ENCODE measurements at places on chromosomes 12 and 14.

GRCh38 chr12:83027021-83027723 lies 340.5 kb downstream of the TMTC2 start:
- DNase-seq = no peak

DNA sequence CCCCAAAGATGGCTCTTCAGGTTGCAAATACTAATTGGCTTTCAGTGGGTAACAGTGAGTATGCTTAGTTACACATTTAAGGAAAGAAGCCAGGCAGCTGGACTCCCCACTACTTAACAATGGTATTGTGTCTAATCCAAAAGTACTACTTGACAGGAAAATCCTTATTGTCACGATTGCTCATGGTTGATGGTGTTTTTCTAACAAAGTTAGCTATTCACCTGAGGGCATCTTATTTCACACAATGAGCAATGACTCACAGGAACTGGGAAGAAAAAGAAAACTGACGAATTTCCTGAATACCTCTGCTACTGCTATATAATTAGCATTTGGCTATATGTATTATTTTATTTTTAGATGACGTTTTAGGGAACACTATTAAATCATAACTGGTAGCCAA lies 33.4 kb upstream of the ALG10 start:
- no peak for DNase-seq

DNA sequence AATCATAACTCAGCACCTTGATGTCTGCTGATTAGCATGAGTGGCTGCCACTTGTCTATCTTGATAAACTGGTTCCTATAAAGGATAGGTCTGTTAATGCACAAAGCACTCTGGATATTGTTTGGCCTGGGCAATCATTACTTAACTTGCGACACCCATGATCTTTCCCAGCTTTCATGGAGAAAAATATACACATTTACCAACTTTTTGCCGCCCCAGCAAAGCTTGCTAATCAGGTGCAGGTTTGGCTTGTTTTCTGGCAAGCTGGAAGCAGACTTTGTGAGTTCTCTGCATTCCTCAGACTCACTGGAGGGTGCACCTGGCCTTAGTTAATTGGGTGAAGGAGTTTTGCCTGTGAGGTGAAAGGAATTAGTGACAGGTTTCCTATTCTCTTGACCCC lies 1126.4 kb upstream of the FLRT2 start:
- no peak for DNase-seq

- DNase-seq = no peak
These were observed 217.6 kb upstream of the CNTN1 start for GRCh38 chr12:40474630-40475029.

DNA sequence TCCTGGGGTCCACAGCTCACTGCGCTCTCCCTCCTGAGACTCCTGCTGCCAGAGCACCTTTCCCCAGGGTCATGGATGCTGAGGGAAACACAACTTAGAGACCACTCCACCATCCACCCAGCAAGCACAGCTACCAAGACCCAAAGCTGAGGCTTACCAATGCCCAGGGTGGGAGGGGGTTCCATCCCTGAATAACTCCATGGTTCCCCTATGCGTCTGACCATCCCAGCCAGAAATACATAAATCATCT lies 36.3 kb downstream of the DAD1 start:
- no peak for DNase-seq

- DNase-seq = peak; percentile 62
These were observed 62.5 kb downstream of the DRAM1 start for GRCh38 chr12:101939856-101940265.

GRCh38 chr12:132486576-132486975 lies 3.4 kb upstream of the FBRSL1 start:
- no peak for DNase-seq

DNA sequence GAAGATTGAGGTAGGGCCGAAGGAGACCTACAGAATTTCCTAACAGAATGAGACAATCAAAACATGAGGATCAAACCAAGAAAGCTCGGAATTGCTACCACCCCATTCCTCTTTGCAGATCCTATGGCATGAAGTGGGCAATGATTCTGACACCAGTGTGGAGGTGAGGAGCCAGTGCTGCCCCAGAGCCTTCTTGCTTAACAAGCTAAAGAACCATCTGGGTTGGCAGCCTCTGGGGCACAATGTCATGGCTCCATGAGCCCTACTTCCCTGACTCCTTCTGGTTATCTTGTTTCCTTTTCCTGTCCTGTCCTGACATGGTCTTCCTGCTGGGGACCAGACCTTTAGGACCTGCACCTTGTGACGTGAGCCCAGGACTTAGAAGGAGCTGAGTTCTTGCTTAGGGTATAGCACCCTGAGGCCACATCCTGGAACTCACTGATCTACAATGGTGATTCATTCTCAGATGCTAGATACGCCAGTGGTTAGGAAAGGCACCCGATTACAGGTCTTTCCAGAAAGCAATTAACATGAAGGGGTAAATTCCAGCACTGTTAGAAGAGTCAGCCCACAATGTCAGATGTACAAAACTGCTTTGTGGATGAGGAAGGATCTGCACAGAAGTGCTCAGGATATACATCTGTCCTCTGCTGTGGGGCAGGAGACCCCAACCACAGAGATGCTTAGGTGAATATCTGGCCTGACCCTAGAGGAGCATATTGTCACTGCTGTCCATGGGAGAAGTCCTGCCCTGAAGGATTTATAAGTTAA lies 324.2 kb downstream of the ZFP36L1 start:
- DNase-seq = no peak

DNA sequence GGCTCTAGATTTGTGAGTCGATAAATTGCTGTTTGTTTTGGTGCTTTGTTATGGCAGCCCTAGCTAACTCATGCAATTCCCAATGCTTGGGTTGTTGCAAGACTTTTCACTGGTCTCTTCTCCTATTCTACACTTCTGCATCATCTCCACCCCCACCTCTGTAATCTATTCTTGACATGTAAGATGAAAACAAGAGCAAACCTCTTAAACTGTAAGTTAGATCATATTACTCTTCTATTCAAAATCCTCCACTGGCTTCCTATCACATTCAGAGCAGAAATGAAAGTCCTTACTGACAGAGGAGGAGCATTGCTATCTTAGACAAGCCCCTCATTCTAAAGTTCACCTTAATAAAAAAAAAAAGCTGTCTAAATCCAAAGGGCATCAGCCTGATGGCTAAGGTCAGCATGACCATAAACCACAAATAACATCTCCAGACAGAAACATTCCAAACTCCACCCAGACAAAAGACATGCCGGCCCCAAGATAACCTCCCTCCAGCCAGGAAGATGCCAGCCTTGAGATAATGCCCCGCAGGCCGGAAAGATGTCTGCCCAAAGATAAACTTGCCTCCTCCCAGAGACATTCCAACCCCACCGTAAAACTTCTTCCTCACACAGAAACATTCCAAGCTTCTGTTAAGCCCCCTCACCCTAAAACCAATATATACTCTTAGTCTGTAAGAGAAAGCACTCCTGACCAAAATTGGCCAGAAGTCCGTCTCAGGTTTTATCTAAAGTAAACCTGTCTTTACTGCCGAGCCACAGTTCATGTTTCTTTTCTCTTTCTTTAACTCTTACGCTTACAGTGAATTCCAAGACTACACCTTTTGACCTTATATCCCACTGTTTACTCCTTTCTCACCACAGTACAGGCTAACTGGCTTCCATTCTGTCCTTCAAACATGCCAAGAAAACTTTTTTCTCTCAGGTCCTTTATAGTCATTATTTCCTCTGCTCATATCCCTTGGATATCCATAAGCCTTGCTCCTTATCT lies 308.9 kb downstream of the KCNH5 start:
- no peak for DNase-seq

DNA sequence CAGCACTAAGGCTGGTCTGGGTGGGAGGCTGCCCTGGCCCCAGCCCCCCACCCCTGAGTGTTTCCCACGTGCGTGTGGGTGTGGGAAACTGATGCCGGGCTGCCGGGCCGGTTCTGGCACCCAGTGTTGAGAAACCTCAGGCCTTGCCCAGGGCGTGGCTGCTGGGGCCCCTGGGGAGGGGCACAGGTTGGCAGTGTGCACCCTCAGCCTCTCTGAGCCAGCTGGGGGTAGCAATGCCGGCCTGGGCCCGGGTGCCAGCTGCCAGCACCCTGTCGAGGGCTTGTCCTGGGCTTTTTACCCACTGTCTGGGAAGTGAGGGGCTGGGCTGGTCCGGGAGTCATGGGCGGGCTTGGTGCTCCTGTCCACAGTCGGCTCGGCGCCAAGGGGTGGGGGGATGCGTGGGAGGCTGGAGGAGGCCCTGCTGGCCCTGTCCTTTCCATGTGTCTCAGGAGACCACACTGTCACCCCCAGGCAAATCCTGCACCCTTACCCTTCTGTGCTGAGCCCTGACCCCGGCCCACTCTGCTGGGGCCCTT lies 15.7 kb downstream of the ASPG start:
- no peak for DNase-seq

DNA sequence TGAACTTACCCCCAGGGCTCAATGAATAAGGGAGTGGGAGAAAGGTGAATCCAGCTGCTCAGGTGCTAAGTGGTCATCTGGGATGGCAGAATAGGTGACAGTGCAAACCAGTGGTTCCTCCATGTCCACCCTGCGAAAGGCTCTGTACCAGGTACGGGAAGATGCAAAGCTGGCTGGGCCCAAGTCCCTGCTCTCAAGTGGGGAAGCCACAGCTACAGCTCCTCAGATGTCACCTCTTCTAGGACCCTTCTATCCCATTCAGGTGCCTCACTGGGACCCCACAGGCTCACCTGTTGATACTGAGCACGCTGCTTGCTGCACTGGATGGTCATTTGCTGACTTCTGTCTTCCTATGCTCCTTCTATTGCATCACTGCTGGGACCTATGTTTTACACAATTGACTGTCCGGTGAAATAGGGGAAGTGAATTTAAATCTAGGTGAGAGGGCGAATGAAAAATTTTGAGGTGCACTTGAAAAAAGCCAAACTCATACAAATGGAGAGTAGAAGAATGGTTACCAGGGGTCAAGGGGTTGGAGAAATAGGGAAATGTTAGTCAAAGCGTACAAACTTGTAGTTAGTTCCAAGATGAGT lies 20.3 kb upstream of the PPP4R4 start:
- DNase-seq = no peak

- no peak for DNase-seq
These were observed 57.1 kb upstream of the SLCO1B1 start for GRCh38 chr12:21073822-21074460.

- no peak for DNase-seq
These were observed 148.9 kb downstream of the CHST11 start for GRCh38 chr12:104605685-104606084.

GRCh38 chr12:110234331-110234751 lies 46.7 kb upstream of the ATP2A2 start:
- no peak for DNase-seq

- no peak for DNase-seq
These were observed 2.7 kb upstream of the GZMH start for GRCh38 chr14:24612196-24612595.

GRCh38 chr12:12626471-12626870 lies 14.8 kb downstream of the CREBL2 start:
- no peak for DNase-seq

DNA sequence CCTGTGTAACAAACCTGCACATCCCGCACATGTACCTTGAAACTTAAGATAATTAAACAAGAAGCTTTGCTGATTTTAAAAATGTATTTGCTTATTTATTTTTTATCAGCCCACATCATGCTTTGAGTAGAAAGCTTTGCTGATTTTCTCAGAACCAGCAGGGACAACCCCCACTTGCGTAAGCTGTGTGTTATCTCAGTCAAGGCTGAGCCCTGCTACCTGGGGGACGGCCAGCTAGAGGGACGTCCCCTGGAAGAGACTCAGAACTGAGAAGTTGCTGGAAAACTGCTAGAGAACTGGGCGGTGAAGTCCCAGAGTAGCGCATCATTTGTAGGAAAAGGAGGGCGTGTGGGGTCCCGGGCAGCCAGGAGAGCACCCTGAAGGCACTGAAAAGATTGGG lies 4.1 kb upstream of the PLEK2 start:
- peak; percentile 89 for DNase-seq

DNA sequence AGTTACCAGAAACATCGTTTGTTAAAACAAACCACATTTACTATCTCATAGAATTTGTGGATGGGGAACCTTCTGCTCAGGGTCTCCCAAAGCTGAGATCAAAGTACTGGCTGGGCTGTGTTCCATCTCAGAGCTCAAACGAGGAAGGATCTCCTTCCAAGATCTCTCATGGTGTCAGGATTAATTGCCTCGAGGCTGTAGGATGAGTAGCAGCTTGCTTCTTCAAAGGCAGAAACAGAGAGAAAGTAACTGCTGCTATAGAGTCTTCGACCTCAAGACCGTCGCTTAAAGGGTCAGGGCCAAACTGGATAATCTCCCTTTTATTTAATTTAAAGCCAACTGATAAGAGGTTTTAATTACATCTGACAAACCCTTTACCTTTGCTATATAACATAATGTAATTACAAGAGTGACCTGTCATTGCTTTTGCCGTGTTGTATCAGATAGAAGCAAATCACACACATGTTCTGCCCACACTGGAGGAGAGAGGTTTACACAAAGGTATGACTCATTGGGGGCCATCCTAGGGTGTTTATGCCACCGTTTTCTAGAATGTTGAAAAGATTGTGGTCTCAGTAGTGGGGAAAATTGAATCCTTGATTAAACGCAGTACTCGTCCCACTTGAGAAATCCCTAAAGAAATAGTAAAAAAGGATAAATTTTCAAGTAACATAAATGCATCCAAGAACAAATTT lies 868.8 kb upstream of the TMEM132C start:
- no peak for DNase-seq

GRCh38 chr12:69254862-69255261 lies 15.5 kb downstream of the CPSF6 start:
- no peak for DNase-seq

DNA sequence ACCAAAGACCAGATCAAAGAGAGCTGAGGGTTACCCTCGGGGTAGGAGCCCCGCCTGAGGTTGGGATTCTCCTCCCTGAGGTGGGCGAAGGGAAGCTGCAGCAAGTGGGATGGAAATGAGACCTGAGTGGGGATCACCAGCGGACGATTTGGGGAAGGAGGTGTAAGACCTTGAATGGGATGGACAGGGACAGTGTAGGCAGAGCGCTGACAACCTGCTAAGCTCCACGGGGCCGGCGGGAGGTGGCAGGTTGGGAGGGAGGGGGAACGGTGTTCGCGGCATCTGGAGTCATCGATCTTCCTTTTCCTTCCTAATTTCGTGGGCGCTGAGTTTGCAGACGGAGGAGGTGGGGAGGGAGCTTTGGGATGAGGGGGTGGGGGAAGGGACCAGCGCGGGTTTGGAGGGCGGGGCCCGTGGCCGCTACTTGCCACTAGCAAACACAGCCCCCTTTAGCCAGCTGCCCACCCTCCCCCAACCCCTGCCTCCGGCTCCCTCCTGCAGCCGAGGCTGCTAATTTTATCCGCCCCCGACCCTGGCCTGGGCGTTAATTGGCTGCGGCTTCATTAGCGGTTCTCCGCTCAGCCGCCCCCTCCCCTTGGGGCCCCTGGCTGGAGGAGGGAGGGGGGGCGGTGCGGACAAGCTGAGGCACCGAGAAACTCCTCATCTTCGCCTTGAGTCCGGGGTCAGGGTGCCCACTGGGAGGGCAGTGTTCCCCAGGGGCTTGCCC lies 2.8 kb upstream of the SHMT2 start:
- DNase-seq = no peak

DNA sequence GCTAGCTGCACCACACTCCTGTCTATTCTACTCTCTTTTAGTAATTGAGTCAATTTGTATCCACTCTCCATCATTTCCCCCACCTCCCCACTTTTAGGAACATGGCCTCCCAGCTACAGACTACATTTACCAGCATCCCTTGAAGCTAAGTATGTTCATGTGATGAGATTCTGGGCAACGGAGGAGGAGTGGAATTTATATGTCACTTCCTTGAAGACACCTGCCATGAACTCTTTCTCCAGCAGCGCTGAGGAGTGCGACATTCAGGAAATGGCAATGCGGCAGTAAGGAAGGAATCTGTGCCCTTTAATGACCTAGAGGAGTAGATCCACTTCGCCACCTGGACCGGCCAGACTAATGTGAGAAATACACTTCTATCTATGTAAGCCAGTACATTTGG lies 243.7 kb upstream of the DIO2 start:
- DNase-seq = no peak

Measured in hematopoietic multipotent progenitor cell treated with erythropoietin and hydrocortisone succinate and interleukin-3 and kit ligand, for 15 days (in vitro differentiated cells).